ENCODE measurements at places on chromosomes 5 and 9. TPM values are rescaled to one million over a fixed set of nuclear protein-coding genes. Genes with fewer than 3 reads are reported as not detected.
A peak's percentile ranks its signal among the peaks of the same experiment; 100 is the strongest.

GRCh38 chr9:97484134-97484533, 17.3 kb upstream of the TMOD1 start:
- DNase-seq = no peak

DNA sequence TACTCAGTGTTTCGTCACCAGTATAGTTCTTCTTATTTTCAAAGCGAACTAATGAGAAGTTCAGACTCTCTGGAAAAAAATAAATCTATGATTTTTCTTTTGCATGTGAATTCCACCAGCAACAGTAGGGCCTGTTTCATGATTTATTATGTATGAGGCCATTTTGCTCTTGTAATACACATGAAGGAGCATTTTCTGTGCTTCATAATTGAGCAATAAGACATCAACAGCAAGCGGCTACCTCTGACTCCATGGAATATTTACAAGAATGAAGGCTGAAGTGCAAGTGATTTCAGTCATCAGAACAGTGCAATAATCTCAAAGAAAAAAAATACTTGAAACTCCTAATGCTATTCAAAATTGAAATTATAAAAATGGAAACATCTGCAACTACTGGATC, 282.9 kb upstream of the EDIL3 start:
- no peak for DNase-seq

The TSLP gene
- not detected for total RNA-seq

GRCh38 chr5:137075163-137075970, 423.8 kb downstream of the SPOCK1 start:
- DNase-seq = peak; percentile 70

- DNase-seq = peak; percentile 100
Measured at GRCh38 chr5:180330810-180331646, 22.1 kb downstream of the GFPT2 start.

DNA sequence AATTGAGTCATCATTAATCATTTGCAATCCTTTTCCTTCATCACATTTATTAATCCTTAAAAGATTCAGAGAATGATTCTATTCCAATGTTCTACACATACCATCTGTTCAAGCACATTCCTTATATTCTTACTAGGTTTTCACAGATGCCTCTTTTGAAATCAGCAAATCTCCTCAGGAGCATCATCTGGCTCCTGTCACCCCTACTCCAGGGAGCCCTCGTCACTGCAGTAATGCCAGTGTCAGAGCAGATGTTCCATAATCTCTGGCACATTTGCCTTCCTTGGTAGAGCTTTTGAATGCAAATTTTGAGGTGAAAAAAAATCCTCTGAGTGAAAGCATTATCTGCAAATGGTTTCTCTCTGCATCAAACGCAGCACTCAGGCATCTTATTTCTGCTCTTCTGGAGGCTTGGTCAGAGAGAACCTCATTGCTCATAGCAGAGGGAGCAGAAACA, 7.6 kb upstream of the KCNV2 start:
- no peak for DNase-seq

GRCh38 chr5:125026867-125027731, 280.7 kb upstream of the ZNF608 start:
- DNase-seq = no peak

GRCh38 chr9:7186175-7186574, 428.4 kb downstream of the KDM4C start:
- DNase-seq = no peak

The CTNND2 gene
- not detected for total RNA-seq

GRCh38 chr9:95127249-95128176, 190.0 kb downstream of the FANCC start:
- DNase-seq = peak; percentile 62

DNA sequence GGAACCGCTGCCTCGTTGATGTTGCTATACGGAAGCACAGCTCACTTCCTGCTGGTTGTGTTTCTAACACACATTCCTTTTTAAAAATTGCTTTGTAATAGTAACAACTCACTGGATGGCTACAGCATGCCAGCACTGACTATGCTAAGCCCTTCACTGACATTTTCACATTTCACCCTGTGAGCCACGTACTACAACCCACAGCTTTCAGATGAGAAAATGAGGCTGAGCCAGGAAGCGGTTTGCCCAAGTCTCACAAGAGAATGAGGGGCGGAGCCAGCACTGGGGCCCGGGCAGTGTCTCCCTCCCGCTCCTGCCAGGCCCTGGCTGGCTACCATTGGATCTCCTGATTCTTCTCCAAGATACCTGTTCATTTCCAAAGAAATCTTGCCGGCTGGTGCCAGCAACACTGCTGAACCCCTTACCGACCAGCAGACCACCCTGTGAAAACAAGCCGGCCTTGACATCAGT, 38.3 kb downstream of the FAM78A start:
- peak; percentile 30 for DNase-seq

The SMC5 gene
- total RNA-seq = 27.9 TPM

DNA sequence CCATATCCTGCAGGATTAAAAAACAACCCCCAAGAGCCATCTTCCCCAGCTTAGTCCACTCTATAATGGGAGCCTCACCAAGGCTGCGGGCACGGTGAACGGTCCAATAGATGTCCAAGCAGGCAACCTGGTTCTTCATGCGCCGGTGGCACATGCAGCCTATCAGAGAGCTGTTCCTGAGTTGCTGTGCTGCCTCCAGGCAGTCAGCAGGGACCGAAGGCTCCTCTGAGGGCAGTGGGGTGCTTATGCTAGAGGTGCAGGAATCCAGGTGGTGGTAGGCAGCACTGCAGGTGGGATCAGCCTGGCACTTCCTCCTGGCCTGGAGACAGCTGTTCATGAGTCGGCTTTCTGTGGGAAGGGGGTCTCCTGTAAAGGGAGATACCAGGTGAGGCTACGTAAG, 10.2 kb downstream of the GFRA3 start:
- DNase-seq = no peak

DNA sequence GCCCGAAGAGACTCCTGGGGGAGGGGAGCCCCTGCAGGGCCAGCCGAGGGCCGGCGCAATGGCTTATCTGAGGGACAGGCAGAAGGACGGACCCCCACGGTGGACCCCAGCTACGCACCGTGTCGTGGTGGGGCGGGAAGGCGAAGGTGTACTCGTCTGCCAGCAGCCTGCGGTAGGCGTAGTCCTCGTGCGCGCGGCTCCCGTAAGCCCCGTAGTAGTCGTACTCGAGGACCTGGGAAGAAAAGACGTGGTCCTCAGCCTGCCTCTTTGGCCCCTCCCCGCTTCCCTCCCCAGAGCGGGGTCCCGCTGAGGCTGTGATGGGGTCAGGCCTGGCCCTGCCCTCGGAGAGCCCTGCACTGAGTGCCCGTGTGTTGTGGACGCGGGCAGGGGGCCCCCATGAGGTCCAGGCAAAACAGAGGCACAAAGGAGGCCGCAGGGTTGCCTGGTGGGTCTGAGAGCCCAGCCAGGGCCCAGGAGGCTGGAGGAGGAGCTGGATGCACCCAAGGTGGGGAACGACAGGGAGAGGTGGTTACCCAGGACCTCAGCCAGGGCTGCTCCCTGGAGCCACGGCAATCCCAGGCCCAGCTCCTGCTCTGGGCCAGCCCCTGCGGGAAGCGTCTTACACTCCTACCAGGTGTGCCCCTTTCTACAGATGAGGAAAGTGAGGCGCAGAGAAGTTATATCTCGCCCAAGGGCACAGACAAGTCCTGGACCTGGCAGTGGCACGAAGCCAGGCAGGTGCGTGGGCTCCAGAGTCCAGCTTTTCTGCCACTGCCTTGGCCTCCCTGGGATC, 35.2 kb downstream of the SARDH start:
- no peak for DNase-seq

- DNase-seq = no peak
Measured at GRCh38 chr5:159123700-159124099, 24.0 kb upstream of the EBF1 start.

DNA sequence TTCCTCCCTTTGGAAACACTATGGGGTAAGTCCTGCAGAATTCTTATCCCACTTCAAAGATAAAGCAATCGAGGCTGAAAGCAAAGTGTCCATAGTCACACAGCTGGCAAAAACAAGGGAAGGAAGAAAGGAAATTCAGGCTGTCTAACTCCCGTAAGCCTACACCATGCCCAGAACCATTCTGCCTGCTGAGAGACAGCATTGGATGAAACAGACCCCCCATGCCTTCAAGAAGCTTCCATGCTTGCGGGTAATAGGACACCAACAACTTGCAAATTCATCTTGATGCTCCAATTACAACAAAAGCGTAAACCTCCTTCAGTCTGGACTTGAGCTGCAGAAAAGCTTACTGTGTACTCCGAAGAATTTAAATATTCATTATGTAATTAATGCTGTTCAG, 181.1 kb upstream of the WWC1 start:
- DNase-seq = no peak

DNA sequence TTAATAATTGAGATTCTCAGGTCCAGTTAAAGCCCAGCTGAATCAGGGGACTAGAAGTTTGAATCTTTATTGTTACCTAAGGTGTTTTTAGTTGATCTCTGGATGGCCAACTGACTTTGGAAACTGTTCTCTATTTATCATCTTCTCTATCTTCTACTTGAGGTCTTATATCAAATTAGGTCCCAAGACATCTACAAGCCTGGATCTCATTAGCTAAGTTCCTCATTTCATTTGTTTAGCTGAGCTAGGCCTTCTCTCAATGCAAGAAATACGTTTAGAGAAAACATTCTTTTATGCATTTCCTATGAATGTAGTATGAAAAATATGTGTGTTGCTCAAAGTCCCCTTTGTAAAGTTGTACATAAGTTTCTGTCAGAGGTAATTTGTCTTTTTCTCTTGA, 196.6 kb downstream of the PTTG1 start:
- DNase-seq = no peak

- no peak for DNase-seq
Measured at GRCh38 chr5:132473019-132473531, 17.5 kb downstream of the IRF1 start.

The HNRNPAB gene
- 98.5 TPM for total RNA-seq

- no peak for DNase-seq
Measured at GRCh38 chr5:3197304-3198073, 398.1 kb upstream of the IRX1 start.

The ANKRD34B gene
- total RNA-seq = not detected

DNA sequence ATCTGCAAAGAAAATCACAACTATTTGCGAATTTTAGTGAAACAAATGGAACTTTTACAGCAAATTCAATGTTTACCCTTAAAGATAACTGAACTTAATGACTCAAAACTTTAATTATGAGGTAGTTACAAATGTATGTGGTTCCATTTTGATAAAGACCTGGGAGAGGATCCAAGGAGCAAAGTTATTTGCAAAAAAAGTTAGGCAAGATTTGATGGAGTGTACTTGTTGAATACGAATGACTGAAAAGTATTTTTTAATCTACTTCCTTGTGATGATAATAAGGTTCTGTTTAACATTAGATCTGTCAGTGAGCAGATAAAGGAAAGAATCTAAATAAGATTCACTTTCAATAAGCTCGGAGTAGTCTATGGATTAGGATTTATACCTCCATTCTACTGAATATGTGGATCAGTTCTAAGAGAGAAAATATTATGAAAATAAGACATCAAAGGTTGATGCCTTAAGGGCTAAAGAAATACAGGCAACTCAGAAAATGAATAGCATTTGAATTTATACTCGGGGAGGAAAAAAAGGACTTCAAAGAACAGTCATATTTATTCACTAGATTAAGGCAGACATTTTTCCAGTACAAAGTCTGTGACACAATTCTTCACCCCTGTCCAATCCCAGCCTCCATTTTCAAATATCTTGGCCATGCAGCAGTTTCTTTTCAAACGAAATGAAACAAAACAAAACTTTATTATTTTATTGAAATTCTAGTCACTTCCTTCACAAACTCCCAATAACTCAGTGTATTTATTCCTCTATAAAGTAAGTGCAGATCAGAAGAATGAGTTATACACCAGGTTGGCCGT, 199.8 kb downstream of the PDE4D start:
- DNase-seq = no peak

The APBA1 gene
- 0.21 TPM for total RNA-seq

DNA sequence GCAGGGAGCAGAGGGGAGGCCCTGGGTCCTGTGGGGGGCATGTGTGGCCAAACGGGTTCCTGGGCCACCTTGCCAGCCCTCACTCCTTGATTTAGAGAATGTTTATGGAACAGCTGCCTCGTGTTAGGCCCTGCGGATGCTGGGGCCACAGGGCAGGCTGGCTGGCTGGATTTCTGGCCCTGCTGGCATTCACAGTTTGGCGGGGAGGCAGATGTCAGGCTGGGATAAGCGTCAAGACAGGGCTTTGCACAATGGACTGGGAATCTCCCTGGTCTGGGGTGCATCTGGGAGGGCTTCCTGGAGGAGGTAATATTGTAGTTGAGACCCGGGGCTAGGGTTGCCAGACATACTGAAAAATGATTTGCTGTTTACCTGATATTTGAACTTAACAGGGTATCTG, 13.8 kb downstream of the NCS1 start:
- DNase-seq = no peak

DNA sequence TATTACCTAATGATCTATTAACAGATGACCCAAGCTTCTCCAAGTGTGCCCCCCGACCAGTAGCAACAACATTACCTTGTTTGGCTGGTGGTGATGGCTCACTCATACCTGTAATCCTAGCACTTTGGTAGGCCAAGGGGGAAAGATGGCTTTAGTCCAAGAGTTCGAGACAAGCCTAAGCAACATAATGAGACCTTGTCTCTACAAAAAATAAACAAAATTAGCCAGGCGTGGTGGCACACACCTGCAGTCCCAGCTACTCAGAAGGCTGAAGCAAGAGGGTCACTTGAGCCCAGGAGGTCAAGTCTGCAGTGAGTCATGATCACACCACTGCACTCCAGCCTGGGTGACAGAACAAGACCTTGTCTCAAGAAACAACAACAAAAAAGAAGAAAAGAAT, 62.9 kb downstream of the GCNT1 start:
- DNase-seq = no peak

The DAB2 gene
- 46.1 TPM for total RNA-seq

The SH3RF2 gene
- 5.9 TPM for total RNA-seq

DNA sequence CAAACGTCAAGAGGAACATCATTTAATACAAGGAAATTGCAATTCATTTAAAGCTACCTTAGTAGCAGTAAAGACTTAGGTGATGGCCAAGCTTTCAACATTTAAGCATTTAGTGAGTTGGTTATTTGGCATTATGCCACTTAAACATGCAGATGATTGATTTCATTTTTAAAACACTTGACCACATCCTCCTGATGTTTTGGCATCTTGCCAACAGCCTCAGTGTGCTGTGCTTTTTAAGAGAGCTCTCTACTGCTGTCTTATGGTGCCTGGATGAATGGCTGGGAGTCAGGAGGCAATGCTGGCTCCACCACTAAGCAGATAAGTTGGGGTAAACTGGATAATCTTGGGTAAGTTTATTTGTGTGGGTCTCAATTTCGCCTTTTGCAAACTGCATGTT, 364.5 kb downstream of the MAN2A1 start:
- peak; percentile 79 for DNase-seq

The PPIC gene
- 61.5 TPM for total RNA-seq

The ALDOB gene
- total RNA-seq = not detected

The SCGB3A2 gene
- total RNA-seq = not detected

- peak; percentile 53 for DNase-seq
Measured at GRCh38 chr9:130313103-130313858, 47.7 kb downstream of the HMCN2 start.

DNA sequence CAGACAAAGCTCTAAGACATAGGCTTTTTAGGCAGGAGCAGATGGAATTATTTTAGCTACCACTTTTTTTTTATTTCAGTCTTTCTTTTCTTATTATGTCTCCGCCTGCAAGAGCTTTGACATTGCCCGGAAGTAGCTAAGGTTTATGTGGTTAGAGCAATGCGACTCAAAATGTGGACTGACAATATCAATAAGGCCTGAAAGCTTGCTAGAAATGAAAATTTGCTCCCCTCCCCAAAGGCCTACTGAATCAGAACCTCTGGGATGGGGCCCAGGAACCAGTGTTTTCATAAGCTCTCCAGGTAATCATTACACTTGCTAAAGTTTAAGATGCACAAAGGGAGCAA, 81.3 kb downstream of the SUSD1 start:
- DNase-seq = no peak

Measured in A172 (cell line).